Skin of body (tissue), 3 donors: ENCODE measurements at places on chromosomes 7 and 10.

- no peak for DNase-seq
These were observed 175.7 kb upstream of the MEOX2 start for GRCh38 chr7:15862016-15862780.

DNA sequence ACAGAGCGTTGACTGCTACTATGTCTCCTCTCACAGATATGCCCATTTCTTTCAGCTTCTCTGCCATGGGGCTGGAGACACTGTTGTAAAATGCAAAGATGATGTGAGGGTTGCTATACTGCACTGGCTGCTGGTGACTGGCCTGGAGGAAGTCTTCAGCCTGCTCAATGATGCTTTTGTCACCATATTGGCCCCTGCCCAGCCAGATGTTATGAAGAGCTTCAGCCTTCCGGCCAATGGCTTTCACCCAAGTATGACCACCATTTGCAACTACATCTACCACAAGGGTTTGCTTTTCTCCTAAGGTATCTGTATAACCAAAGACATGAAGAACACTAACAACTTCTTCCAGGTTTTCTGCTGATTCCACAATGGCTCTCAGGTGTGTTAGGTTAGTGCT, 1.6 kb downstream of the C7orf25 start:
- DNase-seq: no peak

DNA sequence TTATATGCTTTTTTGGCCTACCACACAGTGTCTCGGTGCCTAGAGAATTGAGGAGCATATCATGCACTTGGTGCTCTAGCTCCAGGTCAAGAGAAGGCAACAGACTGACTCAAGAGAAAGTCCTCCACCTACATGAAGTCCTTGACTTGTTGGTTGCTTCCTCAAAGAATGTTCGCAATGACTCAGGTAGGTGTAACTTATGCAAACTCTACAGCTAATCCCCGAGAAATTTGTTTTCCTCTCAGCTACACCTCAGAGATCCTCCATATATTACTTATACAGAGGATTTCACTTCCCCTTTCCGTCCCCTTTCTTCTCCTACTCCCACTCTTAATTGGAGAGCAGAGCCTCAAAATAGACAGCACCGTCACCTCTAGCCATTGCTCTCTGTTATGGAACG, 1013.1 kb downstream of the KCNMA1 start:
- no peak for DNase-seq

- DNase-seq: no peak
These were observed 197.0 kb downstream of the STK31 start for GRCh38 chr7:23907012-23907411.

DNA sequence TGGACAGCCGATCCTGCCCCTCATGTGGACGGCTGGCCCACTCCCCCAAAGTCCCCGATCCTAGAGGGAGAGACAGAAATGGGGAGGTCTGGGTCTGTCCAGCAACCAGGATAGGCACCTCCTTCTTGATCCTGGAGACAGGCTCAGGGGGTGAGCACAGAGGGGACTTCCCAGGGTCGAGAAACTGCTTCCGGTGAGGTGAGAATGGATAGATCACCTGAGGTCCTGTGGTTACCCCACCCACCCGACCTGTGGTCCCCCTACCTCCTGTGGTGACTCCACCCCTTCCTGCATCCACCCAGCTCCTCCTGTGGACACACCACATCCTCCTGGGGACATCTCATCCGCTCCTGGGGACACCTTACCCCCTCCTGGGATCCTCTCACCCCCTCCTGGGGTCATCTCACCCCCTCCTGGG, 27.4 kb upstream of the RASGEF1A start:
- DNase-seq: no peak

DNA sequence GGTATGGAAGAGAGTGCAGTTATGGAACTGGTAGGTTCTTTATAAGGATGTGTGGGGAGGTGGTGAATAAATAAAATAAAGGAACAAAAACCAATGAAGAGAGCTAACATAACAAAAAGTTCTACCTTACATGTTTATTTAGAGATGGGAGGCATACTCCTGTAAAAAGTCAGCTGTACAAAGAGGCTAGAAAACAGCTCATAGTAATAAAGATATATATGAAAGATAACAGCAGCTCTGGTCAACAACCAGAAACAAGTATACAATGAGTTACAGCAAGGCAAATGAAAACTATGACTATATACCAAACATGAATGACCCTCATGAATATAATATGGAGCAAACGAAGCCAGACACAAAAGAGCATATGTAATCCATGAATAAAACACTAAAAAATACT, 62.0 kb downstream of the FAM13C start:
- DNase-seq: no peak

GRCh38 chr10:67476201-67476600, 219.8 kb downstream of the CTNNA3 start:
- no peak for DNase-seq

DNA sequence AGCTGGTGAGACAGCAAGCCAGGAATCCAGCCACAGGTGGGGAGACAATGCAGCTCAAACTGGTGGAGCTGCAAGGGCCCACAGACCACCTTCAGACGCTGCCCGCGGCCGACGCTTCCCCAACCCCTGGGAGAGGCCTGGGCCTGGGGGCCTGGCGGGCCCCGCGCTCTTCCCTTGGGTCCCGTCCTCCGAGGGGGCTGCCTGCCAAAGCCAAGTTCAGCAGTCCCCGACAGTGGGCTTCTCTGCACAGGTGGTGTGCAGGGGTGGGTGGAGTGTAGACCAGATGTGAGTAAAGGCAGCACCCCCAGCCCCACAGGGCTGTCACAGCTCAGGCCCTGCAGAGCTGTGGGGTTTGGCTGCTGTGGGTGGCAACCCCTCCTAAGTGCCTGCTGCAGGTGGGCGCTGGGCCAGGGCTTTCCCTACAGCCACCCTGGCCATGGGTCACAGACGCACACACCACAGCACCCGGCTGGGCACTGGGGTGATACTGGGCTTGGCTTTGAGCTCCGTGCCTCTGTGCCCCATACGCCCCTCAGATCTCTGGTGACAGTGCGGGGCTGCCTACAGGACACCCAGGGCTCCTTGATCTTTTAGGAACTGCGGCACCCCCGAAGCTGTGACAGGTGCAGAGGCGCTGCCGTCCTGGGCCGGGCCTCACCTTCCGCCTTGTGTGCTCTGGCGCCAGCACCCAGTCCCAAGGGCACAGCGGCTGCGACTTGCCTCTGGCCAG, 20.5 kb downstream of the BNIP3 start:
- DNase-seq: no peak

DNA sequence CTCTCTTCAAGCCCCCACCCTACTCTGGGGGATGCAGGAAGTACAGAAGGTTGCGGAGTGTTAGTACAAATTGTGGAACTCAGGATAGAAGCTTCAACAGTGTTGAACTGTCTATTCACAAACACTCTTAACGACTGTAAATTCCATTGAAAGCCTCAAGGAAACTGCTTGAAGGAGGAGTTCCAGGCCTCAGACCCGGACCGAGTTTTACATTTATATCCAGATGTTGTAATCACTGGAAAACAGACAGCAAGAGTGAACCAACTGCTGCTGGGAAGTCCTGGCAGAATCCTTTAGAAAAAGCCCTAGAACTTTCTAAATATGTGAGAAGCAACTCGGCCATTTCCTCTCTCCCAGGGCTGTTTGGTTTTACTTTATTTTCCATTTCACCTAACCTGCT, 84.1 kb upstream of the LRRC18 start:
- peak; percentile 51 for DNase-seq

- DNase-seq: no peak
These were observed 23.9 kb downstream of the EPC1 start for GRCh38 chr10:32323051-32323450.

- no peak for DNase-seq
These were observed 9.4 kb upstream of the GPER1 start for GRCh38 chr7:1078519-1078918.

- DNase-seq: no peak
These were observed 121.3 kb downstream of the MPP7 start for GRCh38 chr10:28181478-28182096.

- peak; percentile 7 for DNase-seq
These were observed 23.6 kb upstream of the VPS41 start for GRCh38 chr7:38932509-38933168.

GRCh38 chr10:18666810-18667209, 7.6 kb downstream of the ARL5B start:
- no peak for DNase-seq

GRCh38 chr10:88386204-88386788, 196.8 kb downstream of the RNLS start:
- no peak for DNase-seq

DNA sequence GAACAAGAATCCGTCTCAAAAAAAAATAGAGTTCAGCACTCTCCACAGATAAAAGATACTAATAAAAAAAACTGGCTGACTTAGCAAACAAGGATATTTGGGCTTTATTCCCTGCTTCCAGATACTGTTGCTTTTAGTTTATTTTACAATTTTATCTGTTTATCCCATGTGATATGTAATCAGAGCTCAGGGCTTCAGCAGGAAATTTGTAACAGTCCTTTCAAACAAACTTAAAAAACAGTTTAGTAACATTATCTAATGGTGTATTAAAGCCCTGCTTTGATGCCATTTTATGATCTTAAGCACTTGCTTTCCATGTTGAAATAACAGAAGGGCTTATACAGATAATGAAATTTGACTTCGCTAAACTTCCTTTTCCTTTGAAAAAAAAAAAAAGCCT, 28.1 kb downstream of the DCLRE1A start:
- DNase-seq: no peak

- DNase-seq: no peak
These were observed 180.3 kb upstream of the GRB10 start for GRCh38 chr7:50962962-50963374.

- no peak for DNase-seq
These were observed 545.0 kb upstream of the C7orf33 start for GRCh38 chr7:148045521-148045920.

GRCh38 chr7:5564894-5565293, 141.3 kb upstream of the TNRC18 start:
- DNase-seq: peak; percentile 39

GRCh38 chr7:24665564-24666294, 91.5 kb downstream of the GSDME start:
- DNase-seq: peak; percentile 15

- DNase-seq: no peak
These were observed 13.4 kb downstream of the NOC3L start for GRCh38 chr10:94349327-94349726.

- no peak for DNase-seq
These were observed 697.6 kb upstream of the GALNT17 start for GRCh38 chr7:70434376-70434775.

GRCh38 chr10:117461766-117462423, 80.7 kb upstream of the EMX2 start:
- peak; percentile 93 for DNase-seq

GRCh38 chr10:102676534-102677315, 32.4 kb downstream of the TRIM8 start:
- DNase-seq: no peak

- peak; percentile 51 for DNase-seq
These were observed 74.0 kb upstream of the CUX1 start for GRCh38 chr7:101743241-101743994.

- DNase-seq: no peak
These were observed 67.3 kb upstream of the PDZD8 start for GRCh38 chr10:117442521-117442920.

DNA sequence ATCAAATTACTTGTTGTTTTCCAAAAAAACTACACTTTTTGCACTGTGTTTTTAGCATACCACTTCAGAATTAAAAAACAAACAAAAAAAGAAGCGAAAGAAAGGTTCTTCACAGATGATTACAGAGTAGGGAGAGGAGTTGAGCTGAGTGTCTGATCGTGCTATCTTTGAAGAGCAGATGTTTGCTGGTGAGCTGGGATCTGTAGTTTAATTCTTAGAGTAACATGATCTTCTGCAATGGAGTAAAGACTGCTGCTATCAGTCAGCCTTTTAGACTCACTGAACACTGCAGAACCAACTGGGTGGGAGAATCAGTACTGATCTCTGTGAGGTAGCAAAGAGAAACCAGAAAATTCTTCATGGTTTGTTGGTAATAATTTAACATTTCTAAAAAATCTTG, 1197.8 kb upstream of the SORCS1 start:
- no peak for DNase-seq

- no peak for DNase-seq
These were observed 55.4 kb upstream of the ELN start for GRCh38 chr7:73972614-73973013.

DNA sequence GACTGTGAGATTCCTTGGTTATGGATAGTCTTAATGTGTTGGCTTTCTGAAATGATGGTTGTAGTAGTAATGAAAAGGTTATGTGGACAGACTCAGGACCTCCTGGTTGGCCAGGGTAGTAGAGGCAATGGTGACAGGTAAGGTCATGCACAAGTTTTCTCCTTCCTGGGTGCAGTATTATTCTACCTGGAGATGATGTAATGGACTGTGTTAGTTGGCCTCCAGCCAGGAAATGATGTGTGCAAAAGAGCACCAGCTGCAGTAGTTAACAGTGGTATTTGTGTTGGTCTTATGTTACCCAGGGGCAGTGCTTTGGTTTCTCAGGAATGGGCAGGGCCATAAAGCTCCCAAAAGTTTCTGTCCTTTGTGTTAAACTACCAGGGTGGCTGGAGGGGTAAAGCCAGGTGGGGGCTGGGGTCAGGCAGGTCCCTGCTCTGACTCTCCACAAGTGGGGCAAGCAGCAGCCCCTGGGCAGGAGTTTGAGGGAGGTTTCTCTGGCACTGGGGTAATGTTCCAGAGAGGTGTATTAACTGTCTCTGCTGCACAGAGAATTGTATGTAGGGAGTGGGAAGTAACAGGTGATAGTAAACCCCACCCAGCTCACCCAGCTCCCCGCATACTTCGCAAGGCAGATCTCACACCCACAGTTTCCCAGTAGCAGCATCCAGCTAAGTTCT, 36.3 kb downstream of the GPR22 start:
- DNase-seq: no peak

- DNase-seq: no peak
These were observed 20.4 kb upstream of the ZNF488 start for GRCh38 chr10:47404446-47404845.

DNA sequence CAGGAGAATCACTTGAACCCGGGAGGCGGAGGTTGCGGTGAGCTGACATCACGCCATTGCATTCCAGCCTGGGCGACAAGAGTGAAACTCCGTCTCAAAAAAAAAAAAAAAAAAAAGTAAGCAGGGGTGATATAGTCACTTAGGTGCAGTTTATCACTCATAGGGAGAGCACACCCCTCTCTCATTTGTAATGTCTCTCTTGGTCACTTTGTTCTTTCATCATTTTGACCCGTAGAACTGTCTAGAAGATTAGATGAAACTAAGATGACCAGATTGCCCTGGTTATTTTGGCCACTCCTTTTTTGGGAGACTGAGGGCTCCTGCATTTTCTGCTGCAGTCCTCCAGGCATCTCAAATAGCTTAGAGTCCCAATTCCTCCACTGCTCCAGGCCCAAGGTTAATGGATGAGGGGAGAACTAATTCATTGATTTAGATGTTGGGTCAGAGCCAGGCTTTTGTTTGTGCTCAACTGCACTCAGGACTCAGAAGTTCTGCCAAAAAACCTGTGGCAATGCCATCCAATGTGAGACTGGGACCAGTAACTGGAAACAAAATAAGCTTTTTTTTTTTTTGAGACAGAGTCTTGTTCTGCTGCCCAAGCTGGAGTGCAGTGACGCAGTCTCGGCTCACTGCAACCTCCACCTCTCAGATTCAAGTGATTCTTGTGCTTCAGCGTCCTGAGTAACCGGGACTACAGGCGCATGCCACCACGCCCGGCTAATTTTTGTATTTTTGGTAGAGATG, 50.0 kb upstream of the CAMK1D start:
- DNase-seq: no peak
